Mesangial cell (primary cell): ENCODE measurements at places on chromosomes 5 and 9. TPM values are rescaled to one million over a fixed set of nuclear protein-coding genes. Genes with fewer than 3 reads are reported as not detected.

FCN2 gene
- not detected in 2 replicates for total RNA-seq

GARIN3 gene
- not detected in 2 replicates for total RNA-seq

AIF1L gene
- 16.5 and 61.1 TPM in 2 replicates for total RNA-seq

SWI5 gene
- 48.6 and 66.6 TPM in 2 replicates for total RNA-seq

NR2F1-AS1 gene
- total RNA-seq, result 6.5 and 11.0 TPM in 2 replicates

SPINK4 gene
- total RNA-seq, result not detected in 2 replicates

STARD4 gene
- 23.5 and 28.5 TPM in 2 replicates for total RNA-seq

LCN9 gene
- total RNA-seq, result not detected in 2 replicates

LRSAM1 gene
- total RNA-seq, result 15.5 and 21.8 TPM in 2 replicates

TTLL11 gene
- total RNA-seq, result 2.0 and 2.8 TPM in 2 replicates

ZNF883 gene
- total RNA-seq, result 2.4 and 6.3 TPM in 2 replicates

CAVIN4 gene
- total RNA-seq, result 0.25 and 0.33 TPM in 2 replicates

TTC16 gene
- total RNA-seq, result under 0.01 TPM in 1 of 2 replicates, not detected in the other

MYOT gene
- total RNA-seq, result not detected in 2 replicates

IFNA21 gene
- total RNA-seq, result not detected in 2 replicates

TAF1L gene
- total RNA-seq, result not detected in 2 replicates

MRPS27 gene
- total RNA-seq, result 59.2 and 63.1 TPM in 2 replicates

KCNT1 gene
- not detected in 2 replicates for total RNA-seq

STKLD1 gene
- 0.49 and 1.3 TPM in 2 replicates for total RNA-seq

CDH9 gene
- total RNA-seq, result 0.25 TPM in 1 of 2 replicates, not detected in the other

GABRA6 gene
- total RNA-seq, result not detected in 2 replicates

LOX gene
- 63.2 and 134 TPM in 2 replicates for total RNA-seq

CCDC180 gene
- 1.5 TPM in 2 replicates for total RNA-seq
